ENCODE measurements at places on chromosomes 2 and 18.

DNA sequence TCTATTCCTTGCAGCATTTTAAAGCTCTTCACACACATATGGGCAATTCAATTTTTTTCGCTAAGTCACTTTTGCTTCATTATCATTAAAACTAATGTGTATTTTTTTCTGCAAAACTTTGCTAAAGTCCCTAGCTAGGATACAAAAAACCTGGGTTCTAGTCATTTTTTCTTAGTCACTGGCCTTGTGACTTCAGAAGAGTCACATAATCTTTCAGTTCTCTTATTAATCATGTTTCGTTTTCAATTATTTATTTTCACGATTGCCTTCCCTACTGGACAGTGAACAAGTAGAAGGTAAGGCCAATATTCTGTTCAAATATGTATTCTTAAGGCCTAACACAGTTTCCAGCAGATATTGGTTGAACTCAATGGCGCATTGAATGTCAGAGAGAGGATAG, 60.9 kb upstream of the CYRIA start:
- DNase-seq, result peak; percentile 53

GRCh38 chr2:230914886-230915285, 10.2 kb downstream of the GPR55 start:
- DNase-seq, result no peak

DNA sequence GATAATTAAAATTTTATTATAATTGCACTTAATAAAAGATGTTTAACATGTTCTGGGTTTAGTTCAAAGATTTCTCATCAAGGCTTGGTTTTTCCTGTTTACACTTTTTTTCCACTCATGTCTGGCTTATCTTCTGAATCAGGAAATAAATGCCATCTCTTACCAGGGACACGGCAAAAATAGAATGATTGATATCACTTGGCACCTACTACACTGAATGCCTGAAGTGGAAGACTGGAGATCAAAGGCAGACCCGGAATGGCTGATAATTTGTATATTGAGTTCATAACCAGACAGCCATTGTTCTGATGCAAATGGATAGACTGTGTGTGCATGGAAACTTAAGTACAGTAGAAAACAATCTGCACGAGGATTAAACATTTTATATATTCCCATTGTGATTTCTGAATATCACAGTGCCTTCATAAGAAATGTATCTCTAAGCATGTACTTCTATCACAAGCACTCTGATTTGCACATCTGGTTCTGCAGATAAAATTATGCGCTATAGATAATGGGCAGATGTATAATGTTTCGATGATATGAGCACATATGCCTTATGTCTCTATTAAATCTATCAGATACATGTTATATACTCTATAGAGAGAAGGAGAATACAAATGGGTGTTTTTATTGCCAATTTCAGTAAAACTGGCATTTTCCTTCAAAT, 304.8 kb downstream of the RND3 start:
- DNase-seq, result no peak

DNA sequence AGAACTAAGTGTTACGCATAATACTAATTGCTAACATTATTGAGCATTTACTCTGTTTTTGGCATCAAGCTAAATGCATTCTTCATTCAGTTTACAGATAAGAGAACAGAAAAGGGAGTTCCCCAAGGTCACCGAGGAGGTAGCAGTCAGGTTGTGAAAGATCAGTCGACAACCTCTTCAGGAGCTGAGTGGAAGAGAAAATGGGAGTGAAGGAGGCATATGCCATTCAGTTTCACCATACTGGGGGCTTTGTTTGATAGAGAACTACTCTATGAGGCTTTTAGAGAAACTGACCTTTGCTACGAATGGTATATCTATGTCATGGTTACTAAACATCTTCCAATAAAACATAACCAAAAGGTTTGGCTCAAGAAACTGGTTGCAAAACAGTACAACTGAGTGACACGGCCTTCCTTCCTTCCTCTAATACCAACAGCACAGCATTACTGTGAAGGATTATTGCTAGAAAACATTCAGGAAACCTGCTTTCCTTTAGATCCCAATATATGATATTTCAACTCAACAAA, 112.1 kb downstream of the RBMS1 start:
- DNase-seq, result peak; percentile 84

DNA sequence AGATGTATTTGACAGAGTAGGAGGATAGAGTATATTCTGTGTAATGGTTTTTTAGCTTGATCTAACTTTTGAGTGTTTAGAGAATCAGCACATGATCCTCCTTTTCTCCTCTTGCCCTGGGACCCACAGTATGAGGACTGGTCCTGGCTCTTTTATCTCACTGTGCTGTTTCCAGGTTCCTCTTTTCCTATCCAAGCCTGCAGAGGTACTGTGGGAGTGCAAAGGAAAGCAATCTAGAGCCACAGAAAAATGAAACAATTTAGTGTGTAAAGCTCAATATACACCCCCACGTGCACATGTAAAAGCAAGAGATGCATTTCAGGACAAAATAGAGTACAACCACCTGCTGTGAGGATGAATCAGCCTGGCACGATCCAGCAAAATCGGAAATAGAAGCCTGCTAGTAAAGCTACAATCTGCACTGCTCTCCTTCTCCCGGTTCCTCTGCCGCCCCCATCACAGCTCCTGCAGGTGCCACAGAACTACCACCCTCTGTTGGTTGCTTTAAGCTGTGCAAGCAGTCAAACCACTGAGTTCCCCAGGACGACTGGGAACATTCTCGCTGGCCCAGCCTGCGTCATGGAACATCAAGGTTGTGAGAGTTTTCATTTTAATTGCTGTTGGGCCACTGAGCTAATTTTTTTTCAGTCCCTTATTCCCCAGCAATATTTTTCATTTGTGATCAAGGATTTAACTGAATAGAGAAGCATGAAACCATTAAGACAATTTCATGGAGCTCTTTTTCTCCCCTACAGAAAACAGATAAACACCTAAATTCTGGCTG, 47.8 kb upstream of the MAPRE3 start:
- peak; percentile 31 for DNase-seq

- DNase-seq, result peak; percentile 93
Observed at GRCh38 chr18:58314284-58314683, 270.3 kb downstream of the NEDD4L start.

DNA sequence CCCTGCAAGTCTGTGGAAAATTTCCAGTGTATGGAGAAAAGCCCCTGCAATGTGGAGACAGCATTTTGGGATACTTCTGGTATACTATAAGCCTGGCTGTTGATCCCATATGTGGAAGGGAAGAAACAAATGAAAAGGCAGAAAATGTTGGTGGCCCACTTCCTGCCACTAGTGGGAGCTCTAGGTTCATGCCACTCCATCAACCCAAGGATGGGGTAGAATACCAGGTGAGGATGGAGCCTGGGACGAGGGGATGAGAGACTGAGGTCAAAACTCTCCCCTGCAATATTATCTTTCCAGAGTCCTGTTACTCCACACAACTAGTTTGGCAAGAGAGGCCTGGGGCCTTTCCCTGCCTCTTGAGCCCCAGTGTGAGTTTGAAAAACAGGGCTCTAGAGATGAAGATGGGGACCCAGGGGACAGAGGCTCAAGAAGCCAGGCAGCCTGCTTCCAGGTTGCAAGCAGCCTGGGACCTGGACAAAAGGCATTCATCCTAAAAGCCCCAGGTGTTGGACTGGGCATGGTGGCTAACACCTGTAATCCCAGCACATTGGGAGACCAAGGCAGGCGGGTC, 31.9 kb downstream of the BMP10 start:
- peak; percentile 69 for DNase-seq

DNA sequence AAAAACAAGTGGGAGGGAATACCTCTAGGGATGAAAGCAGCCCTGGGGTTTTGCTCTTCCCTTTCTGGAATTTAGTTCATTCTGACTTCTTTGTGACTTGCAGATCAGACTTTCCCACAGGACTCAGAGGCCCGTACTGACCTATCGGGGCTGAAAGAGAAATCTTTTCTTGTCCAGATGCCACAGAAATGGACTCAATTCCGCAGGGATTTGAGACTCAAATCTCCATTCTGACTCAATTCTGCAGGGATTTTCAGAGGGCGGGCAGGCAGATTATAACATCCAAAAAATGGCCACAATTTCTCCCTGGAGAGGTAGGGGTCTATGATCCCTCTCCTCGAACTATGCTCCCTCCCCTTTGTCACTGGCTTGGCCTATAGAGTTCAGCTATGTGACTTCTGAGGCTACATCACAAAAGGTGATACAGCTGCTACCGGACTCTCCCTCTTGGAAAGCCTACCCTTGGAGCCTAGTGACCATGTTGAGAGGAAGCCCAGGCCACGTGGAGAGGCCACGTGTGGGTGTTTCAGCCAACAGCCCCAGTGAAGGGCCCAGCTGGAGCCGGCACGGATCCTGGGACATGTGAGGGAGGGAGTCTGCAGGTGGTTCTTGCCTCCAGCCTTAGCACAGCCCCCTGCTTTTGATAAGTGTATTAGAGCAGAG, 4.8 kb upstream of the EFHD1 start:
- no peak for DNase-seq

GRCh38 chr18:77316641-77317040, 67.0 kb downstream of the GALR1 start:
- DNase-seq, result no peak

DNA sequence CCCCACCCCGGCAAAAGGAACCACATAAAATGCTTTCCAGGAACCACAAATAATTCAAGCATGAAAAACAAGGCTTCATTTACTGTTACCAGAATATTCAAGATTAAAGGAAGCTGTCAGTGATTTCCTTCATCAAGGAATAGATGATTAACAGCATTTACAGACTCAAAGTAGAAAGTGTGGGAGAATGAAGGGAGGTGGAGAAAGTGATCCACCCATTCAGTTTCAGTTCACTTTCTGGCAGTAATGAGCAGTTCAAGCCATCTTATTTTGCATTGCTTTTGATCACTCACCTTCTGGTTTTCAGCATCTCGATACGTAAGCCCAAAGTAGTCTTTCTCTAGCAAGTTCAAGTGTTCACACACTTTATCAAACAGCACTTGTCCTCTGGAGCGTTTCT, 99.0 kb downstream of the EPB41L3 start:
- DNase-seq, result peak; percentile 45

DNA sequence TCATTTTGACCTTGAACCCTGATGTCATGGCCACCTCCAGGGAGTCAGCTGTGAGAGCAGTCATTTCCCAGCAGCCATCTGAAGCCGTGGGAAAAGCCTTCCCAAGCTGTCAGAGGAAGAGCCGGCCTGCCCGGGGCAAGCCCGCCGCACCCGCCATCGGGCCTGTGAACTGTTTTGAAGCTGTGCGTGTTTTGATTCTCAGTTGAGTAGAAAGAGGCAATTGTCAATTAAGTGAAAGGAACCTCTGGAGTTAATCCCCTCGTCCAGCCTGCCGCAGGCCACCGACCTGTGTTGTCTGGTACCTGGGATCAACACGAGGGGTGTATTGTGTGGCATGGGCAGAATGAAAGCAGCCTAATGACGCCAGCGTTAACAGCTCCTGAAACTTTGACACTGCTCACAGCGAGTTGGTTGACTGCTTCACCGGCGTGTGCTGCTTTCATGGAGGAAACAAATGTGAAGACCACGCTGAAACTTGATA, 318.4 kb downstream of the AGAP1 start:
- DNase-seq, result no peak

- no peak for DNase-seq
Observed at GRCh38 chr2:61157371-61158003, 4.5 kb upstream of the C2orf74 start.

DNA sequence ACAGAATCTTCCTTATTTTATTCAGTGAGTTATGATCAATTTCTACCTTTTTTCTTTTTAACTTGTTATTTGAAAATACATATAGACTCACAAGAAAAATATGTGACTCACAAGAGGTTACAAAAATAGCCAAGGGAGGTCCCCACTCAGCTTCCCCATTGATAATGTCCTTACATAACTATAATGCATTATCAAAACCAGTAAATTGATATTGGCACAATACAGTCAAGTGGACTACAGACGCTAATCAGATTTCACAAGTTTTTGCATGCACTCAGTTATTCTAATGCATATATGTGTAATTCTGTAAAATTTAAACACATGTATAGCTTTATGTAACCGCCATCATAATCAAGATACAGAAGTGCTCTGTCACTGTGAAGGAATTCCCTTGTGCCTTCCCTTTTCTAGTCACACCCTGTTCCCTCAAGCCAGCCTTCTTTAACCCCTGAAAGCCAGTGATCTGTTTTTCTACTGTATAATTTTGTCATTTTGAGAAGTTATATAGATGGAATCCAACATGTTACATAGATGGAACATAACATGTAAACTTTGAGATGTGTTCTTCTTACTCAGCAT, 118.4 kb downstream of the ALMS1 start:
- no peak for DNase-seq

GRCh38 chr2:86037141-86037794, 68.4 kb downstream of the POLR1A start:
- peak; percentile 82 for DNase-seq

GRCh38 chr2:10830203-10830602, 17.6 kb upstream of the PDIA6 start:
- DNase-seq, result no peak

GRCh38 chr2:232321156-232321816, 57.3 kb upstream of the ALPP start:
- DNase-seq, result no peak

- no peak for DNase-seq
Observed at GRCh38 chr2:1701020-1701419, 43.3 kb downstream of the PXDN start.

GRCh38 chr2:203861607-203862006, 6.0 kb upstream of the CTLA4 start:
- no peak for DNase-seq

GRCh38 chr18:42274488-42275137, 319.6 kb downstream of the PIK3C3 start:
- peak; percentile 15 for DNase-seq

- DNase-seq, result no peak
Observed at GRCh38 chr2:204967199-204967960, 422.1 kb downstream of the PARD3B start.

DNA sequence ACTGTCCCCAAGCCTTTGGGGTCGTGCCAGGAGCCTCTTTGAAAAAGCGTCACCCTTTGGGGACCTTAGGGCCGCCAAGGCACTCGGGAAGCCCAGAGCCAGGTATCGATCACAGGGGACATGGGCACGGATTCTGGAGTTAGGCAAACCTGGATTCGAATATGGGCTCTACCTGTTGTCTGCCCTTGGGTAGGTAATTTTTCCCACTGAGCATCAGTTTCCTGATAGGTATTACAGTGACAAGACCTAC, 9.3 kb downstream of the TMEM198 start:
- DNase-seq, result no peak

DNA sequence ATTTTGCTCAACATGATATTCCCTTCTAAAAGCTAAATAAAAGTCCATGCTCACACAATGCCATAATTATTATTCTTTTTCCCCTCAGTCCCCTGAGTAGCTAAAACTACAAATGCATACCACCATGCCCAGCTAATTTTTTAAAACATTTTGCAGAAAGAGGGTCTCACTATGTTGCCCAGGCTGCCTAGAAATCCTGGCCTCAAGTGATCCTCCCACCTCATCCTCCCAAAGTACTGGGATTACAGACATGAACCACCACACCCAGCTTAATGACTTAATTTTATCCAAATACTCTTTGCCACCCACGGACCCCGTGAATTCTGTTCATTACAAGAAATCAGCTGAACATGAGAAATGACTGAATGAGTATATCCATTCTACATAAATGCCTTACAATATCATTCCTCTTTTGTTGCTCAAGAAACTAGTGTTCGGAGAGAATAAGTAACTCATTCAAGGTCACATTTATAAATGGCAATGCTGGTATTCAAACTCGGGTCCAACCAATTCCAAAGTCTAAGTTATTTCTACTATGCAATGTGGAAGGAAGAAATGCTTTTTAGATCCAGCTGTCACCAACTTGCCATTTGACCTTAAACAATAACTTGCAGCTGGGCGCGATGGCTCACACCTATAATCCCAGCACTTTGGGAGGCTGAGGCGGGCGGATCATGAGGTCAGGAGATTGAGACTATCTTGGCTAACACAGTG, 59.8 kb downstream of the NOL10 start:
- peak; percentile 11 for DNase-seq
